Fibroblast of skin of back (primary cell): ENCODE measurements at places on chromosomes 1 and 21.

DNA sequence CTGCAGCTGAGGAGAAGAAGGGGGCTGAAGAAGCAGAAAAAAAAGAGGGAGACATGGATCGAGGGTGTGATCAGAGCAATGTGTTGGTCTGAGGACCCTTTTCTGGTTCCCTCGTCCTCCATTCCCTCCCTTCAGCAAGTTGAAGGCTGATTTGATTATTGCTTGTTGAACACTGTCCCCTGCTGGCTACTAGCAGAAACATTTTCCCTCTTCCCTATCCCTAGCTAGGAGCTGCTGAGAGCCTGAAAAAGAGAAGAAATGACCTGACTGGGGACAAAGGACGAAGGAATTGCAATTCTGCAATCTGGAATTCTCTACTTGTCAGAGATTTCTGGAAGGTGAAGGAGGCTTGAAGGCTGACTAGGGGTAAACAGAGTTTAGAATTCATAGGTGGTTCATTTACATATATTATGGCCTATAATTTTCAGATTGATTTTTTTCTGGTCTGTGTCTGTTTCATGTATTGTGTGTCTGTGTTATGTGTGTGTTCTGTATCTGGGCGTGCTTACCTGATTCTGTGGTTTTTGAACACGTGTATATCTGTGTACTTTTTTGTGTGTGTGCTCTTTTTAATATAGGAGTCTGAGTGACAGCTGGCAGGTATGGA lies 9.8 kb downstream of the NHLH1 start:
- DNase-seq = peak; percentile 72

DNA sequence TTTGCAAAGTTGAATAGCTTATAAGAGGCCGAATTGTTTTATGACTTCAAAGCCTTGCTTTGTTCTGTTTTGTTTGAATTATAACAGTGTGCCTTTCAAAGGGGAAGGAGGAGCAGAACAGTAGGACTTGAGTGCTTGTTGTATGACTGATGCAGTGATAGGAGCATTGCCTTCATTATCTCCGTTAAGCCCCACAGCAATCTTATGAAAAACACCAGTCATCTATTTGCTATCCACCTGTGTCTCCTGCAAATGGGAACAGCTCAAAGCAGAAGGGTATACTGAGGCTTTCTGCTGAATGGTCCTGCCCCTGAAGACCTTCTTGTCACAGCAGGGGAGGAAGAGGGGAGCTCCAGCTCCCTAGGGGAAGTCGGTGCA lies 127.5 kb downstream of the RNF220 start:
- DNase-seq = no peak

DNA sequence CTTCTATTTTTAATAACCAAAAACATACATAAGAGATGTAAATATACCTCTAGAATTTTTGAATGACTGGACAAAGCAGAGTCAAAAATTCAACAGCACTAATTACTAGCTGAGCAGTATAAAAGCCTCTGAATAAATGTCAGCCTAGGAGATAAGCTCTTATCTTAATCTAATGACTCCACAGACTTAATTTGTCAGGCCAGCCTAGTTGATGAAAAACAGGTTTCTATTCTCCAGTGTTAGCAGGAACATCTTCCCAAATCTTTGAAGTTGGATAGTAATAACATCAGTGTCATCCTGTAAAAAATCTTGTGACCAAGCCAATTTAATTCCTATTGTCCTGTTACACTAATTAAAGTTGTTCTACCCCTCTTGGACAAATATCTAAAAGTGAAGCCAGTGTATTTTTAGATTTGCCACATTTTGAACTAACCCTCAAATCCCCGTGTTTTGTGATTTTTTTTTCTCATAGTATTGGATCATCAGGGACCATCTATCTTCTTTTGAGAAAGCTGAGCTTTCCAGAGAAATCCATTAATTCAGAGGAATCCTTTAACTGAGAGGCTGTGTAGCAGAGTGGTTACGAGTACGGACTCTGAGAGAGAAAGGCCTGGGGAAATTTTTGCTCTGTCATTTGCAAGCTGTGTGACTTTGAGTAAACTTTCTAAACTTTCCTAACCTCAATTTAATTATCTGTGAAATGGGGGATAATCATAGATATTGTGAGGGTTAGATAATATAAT lies 41.2 kb downstream of the LMO4 start:
- no peak for DNase-seq

- no peak for DNase-seq
Observed at GRCh38 chr1:59302871-59303270, 6.0 kb downstream of the FGGY start.

- no peak for DNase-seq
Observed at GRCh38 chr1:205013683-205014367, 29.2 kb upstream of the CNTN2 start.

DNA sequence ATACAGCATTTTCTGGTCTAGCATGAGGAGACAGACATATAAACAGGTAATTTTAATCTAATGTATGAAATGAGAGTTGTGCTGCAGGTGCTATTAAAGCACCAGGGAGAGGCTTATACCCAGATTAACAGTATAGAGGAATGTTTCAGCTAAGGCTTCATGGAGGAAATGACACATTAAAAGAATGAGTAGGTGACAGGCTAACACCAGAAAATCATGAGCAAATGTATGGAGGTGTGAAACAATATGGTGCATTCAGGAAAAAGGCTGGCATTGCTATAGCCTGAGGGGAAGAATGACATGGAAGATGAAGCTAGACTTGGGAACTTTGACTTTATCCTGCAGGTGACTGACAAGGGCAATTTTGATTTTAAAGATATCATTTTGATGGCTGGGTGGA lies 7.0 kb downstream of the ARPC5 start:
- DNase-seq = no peak

DNA sequence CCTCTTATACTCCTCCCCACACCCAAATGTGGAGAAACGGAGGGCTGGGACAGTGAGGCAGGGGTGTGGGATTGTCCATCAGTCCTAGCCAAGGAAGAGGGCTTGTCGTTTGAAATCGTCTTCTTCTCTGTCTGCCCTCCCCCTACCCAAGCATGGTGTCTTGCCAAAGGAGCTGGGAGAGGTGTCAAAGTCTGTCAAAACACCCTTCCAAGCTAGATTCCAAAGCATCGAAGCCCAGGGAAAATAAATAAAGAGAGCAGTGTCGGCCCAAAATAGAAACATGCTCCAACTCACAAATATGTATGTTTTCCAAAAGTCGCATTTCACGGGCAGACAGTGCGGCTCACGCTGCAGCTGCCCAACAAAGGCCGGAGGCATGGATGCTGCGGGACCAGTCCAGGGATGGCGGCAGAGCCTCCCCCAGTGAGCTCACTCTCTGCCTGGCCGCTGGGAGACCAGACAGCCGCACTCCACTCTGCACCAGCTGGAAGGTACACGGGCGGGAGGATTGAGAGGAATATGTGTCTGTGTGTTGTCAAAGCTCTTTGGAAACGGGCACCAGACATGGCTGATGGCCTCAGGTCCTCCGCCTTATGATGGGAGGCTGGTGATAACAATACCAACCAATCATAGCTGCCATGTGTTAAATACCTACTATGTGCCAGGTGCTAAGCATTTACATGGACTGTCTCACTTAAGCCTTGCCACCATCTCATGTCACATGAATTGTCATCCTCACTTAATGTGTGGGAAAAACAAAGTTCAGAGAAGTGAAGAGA lies 3.9 kb downstream of the DISP3 start:
- DNase-seq = no peak

DNA sequence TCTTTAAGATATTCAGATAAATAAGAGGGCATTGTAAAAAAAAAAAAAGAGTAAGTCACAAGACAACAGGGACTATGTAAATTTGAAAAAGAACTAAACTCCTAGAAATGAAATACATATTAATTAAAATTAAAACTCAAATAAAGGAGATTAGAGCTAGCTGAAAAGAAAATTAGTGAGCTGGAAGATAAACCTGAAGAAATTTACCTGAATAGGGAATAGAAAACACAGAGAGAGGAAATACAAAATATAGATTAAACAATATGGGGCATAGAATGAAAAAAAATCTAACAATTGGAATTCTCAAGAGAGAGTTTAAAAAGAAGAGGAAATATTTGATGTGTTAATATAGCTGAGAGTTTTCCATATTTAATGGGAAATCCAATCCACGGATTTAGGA lies 35.6 kb upstream of the TADA1 start:
- no peak for DNase-seq

- no peak for DNase-seq
Observed at GRCh38 chr1:111216751-111217150, 10.8 kb upstream of the CHI3L2 start.

GRCh38 chr1:18950401-18951026 lies 6.0 kb downstream of the IFFO2 start:
- DNase-seq = peak; percentile 74

GRCh38 chr1:1593834-1594601 lies 5.9 kb downstream of the FNDC10 start:
- no peak for DNase-seq

GRCh38 chr1:206507284-206508129 lies at the start of gene RASSF5:
Gene RASSF5, plus strand, starts transcription at chr1:206507531. Its CDS starts 72 bp downstream, at chr1:206507603.
- DNase-seq = peak; percentile 76

- DNase-seq = peak; percentile 11
Observed at GRCh38 chr1:88742531-88742930, 58.5 kb downstream of the PKN2 start.

DNA sequence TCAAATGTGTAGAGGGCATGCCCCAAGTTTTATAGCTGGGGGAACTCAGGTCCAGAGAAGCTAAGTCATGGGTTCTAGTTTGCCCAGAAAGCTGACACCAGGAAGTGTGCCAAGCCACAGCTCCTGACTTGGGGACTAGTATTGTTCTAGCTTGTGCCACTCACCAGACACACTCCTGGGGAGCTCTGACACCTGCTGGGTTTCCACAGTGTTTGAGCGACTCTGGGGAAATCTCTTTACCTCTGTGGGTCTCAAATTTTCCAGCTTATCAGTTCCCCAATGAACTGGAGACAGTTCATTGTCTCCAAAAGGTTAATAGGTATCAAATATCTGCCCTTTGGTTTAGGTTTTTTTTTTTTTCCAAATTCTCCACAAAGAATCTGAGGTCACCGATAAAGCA lies 4.2 kb downstream of the KISS1 start:
- no peak for DNase-seq

GRCh38 chr1:9861360-9861759 lies 37.6 kb upstream of the CLSTN1 start:
- DNase-seq = no peak

GRCh38 chr1:184163674-184164465 lies 112.3 kb downstream of the TSEN15 start:
- DNase-seq = peak; percentile 89

DNA sequence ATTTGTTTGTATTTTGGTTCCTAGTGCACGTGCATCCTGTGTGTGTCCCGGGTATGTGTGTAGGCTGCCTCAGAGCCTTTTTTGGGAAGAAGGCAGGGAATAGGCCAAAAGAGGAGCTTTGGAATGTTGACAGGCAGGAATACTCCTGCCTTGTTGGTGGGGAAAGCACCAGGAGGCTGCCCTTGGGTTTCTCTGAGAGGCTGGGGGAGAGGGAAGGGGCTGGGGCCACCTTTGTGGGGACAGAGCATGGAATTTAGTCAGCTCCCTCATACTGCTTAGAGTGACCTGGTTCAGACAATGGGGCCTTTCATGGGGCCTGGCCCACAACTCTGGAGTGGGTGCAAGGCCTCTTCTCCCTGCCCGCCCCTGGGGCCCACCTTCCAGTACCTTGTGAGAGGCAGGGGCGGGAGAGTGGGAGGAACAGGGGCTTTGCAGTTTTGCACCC lies 31.3 kb downstream of the ACOT11 start:
- no peak for DNase-seq

GRCh38 chr1:87329526-87330056 lies 911 bp downstream of the LMO4 start:
- DNase-seq = peak; percentile 25

GRCh38 chr1:213041443-213041842 lies 9.6 kb upstream of the RPS6KC1 start:
- DNase-seq = peak; percentile 66

GRCh38 chr21:38809198-38809878 lies 3.6 kb downstream of the ETS2 start:
- DNase-seq = no peak

GRCh38 chr21:38334866-38335265 lies 78.1 kb downstream of the KCNJ15 start:
- DNase-seq = no peak

- DNase-seq = no peak
Observed at GRCh38 chr1:246445503-246445902, 61.6 kb downstream of the SMYD3 start.

GRCh38 chr1:12340544-12340930 lies 110.7 kb downstream of the VPS13D start:
- DNase-seq = no peak

DNA sequence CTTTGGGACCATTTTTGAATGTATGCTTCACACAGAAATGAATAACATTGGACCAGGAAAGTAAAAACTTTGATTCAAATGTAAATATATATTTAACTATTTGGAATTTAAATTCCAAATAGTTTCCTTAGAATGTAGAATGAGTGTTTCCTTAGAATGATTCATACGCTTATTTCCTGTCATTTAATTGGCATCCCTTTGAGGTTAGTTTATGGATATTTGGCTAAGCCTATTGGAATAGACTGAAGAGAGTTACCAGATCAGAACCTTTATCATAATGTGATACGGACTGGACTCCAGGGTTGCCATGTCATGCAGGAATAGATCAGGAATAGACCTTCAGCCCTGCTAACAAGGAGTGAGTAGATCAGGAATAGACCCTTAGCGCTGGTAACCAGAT lies 133.1 kb downstream of the TNNI3K start:
- peak; percentile 76 for DNase-seq

DNA sequence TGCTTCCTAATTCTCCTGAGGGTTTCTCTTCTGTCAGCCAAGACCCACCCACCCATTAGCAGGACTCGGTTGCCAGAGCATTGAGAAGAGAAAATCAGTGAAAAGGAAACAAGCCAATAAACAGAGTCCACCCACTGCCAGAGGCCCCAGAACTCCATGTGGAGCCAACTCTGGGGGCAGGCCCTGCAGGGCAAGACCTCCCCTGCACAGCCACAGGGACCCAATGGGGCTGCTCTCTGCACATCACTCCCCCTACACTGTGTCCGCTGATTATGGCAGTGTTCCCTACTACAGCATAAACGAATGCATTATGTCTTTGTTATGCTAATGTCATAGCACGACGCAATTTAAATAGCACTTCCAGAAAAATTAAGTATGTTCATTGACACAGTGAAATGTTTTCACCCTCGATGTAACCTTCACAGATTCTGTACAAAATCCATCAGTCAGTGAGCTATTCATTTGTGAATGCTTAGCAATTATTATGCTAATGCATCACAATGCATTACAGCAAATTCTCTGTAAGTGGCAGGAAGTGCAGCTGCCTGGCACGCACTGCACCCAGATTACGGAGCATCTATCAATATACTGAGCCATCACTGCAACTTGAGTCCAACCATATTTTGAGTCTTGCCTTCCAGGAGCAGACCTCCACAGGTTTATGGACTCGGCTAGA lies 56.4 kb downstream of the GRIK3 start:
- DNase-seq = no peak
